Inflammatory macrophage (primary cell): ENCODE measurements at places on chromosomes 5 and 9.

- no peak for DNase-seq
Measured at GRCh38 chr9:37508834-37509206, 23.1 kb downstream of the POLR1E start.

GRCh38 chr9:77892171-77892570 is 139.4 kb downstream of the GNAQ start:
- DNase-seq = no peak

- no peak for DNase-seq
Measured at GRCh38 chr5:132759114-132760048, 12.2 kb downstream of the CCNI2 start.

DNA sequence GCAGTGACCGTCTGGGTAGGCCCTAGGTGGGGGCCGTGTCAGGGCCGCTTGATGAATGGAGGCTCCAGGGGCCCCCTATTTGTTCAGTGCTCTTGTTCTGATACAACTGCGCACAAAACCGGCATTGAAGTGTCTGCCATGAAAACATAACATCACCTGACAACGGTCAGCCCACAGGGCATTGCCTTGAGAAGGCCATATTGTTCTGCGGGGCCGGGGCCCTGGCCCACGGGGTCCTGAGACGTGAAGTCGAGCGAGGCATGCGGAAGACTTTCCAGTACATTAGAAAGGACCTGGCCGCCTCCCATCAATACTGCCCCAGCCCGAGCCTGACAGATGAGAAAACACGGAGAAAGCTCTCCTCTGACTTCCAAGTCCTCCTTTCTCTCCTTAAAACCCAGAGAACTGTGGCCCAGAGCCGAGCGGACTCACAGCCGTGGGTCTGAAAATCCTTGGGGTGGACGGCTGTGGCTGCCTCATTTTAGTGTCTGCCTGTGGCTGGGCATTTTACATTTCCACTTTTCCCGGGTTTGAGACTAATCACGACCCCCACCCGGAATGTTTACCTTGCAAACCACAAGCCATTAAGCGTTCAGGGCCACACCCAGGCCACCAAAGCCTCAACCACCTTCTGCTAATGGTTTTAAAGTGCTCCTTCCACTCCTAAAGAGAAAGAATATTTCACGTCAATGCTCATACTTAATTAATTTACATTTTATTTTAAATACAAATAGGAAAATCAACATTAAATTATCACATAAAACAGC is 391.0 kb upstream of the IRX2 start:
- DNase-seq = no peak

GRCh38 chr9:72952914-72953313 is at the start of gene ALDH1A1:
Gene ALDH1A1 (minus strand): TSS chr9:72953053. CDS start chr9:72953000, 53 bp downstream.
- peak; percentile 64 for DNase-seq

DNA sequence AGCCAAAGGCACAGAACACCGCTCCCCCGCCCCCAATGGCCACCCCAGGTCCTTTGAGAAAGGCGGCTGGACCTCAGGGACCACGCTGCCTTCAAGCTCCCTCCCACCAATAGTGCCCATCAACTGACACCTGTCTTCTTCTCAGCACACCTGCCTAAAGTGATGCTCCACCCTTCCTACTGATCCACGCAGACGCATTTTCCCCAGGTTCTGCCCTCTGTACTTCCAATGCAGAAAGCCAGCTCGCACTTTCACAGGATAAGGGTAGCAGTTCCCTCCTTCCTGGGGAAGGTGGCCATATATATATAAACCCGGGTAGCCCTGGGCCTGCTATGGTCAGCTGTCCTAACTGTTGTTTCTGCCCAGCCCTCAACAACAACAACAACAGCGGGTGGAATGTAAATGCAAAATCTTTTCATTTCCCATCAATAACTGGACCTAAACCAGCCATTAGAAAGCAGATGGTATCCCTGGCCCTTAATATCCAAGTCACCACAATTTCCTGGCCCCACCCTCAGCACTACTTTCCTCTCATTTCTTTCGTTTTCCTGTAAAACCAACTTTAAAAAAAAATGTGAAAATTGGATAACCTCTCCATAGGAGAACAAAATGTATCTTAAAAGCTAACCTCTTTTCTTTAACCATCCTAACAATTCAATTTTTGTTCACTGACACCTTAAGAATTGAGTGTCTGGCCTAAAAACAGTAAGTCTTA is 1.7 kb downstream of the GOLM1 start:
- no peak for DNase-seq

DNA sequence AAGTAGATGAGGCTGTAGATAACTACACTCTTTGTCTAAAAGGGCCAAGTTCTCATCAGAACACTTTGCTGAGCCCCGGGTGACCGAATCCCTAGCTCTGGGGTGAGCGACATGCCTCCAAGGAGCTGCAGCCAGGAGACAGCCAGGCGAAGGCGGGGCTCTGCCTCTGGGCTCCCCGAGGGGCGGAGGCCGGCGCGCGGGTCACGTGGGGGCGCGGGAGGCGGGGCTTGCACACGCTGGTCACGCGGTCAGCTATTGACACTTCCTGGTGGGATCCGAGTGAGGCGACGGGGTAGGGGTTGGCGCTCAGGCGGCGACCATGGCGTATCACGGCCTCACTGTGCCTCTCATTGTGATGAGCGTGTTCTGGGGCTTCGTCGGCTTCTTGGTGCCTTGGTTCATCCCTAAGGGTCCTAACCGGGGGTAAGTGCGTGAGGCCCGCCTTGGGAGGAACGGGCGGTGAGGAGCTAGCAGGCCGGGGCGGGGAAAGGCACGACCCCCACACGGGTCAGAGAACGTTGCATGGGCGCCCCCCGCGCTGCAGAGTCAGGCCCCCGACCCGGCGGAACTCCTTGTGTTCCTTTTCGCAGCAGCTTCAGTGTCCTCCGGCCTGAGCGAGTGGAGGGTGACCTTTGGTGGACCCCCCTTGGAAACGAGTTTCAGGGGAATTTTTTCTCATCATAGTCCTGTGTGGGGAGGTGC is at the start of gene ATP6V0E1:
Gene ATP6V0E1, plus strand, starts transcription at position 230 of the 702 bp plus-strand sequence. Its CDS starts 90 bp downstream, at position 320.
- peak; percentile 95 for DNase-seq

- no peak for DNase-seq
Measured at GRCh38 chr9:138062196-138062595, 184.6 kb downstream of the CACNA1B start.
